ENCODE measurements at places on chromosomes 2 and 18. TPM values are rescaled to one million over a fixed set of nuclear protein-coding genes. Genes with fewer than 3 reads are reported as not detected.

GRCh38 chr2:26765475-26766200 is 1.6 kb downstream of the SLC35F6 start:
- DNase-seq = no peak

GRCh38 chr2:112183327-112184025 is 45.3 kb downstream of the FBLN7 start:
- DNase-seq = peak; percentile 30

DNA sequence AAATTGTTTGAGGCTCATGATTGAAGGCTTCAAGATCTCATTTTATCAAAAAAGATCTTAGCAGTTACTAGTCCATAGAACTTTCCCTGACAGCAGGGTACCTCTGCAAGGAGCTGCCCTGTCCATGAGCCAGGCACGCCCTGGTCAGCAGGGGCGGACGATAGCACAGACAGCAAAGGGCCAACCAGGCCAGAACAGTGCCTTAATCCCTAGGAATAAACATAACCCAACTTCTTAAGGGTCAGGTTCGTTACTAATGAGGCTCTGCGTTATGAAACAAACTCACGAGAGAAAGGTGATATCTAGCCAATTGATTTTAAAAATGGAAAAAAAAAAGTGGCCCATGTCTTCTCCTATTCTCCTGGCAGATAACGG is 59.2 kb downstream of the BCL2 start:
- no peak for DNase-seq

DNA sequence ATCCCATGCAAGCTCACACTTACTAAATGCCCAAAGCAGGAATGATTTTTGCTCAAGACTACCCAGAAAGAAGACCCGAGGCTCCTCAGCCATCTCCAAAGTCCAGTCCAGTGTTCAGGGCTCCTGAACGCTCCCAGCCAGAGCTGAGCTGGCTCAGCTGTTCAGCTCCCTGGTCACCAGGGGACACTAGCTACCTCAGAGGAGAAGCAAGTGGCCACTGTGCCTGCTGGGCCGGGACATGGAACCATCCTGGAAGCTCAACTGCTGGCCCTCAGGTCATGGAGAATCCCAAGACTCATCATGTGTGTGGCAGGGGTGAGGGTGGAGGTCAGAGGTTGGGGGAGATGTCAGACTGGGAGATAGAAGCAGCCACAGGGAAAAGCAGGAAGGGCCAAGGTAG is 89.0 kb downstream of the GALNT14 start:
- DNase-seq = no peak

- no peak for DNase-seq
Measured at GRCh38 chr2:127810156-127810618, 784 bp downstream of the WDR33 start.

- DNase-seq = no peak
Measured at GRCh38 chr2:77161009-77161408, 361.2 kb downstream of the LRRTM4 start.

GRCh38 chr2:47089083-47089464 is 66.0 kb downstream of the STPG4 start:
- DNase-seq = no peak

- peak; percentile 42 for DNase-seq
Measured at GRCh38 chr2:127700527-127701192, 637 bp upstream of the SFT2D3 start.

- no peak for DNase-seq
Measured at GRCh38 chr2:58553522-58553921, 312.4 kb upstream of the FANCL start.

GRCh38 chr2:98280376-98281102 is 65.7 kb upstream of the CNGA3 start:
- no peak for DNase-seq

DNA sequence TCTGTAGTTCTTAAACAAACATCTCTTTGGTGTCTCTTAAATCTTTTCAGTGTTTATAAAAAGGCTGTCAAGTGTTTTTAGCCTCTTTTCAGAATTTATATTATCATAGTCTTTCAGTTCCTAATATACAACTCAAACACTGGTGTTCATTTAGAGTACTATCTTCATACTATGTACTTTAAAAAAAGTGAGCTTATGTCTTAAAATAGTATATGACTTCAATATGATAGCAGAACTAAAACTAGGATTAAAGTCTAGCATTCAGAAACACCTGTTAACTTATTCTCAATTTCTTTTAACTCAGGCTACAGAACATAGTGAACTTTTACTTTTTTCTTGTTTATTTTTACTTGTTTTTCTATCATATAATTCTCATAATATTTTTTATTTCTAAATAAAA is 14.7 kb upstream of the IKZF2 start:
- DNase-seq = no peak

GRCh38 chr2:46337208-46337994 is 40.2 kb downstream of the EPAS1 start:
- no peak for DNase-seq

DNA sequence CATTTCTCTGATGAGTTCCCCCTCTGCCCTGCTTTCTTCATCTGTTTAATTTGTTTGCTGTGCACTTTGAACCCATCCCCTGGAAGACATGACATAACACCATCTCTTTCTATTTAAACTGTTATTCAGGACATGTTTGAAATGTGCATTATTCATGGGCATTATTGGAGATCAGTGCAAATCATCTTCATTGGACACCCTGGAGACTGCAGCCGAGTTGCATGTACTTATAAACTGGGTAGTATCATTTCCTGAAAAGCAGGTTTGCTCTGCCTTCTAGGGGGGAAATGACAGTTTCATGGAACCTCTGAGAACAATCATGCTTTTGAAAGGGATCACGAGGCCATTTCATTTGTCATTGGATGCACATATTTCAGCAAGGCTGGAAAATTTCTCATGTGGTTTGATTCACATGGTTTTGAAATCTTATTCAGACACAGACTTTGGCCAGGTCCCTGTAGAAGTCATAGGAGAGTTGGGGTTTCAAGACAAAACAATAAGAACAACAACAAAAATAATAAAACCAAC is 462.8 kb upstream of the MEX3C start:
- DNase-seq = no peak

GRCh38 chr2:126699716-126700581 is 44.0 kb downstream of the GYPC start:
- no peak for DNase-seq

GRCh38 chr2:200735061-200735460 is 76.6 kb upstream of the BZW1 start:
- DNase-seq = no peak

GRCh38 chr18:74819433-74820059 is 221.9 kb downstream of the ZNF407 start:
- no peak for DNase-seq

DNA sequence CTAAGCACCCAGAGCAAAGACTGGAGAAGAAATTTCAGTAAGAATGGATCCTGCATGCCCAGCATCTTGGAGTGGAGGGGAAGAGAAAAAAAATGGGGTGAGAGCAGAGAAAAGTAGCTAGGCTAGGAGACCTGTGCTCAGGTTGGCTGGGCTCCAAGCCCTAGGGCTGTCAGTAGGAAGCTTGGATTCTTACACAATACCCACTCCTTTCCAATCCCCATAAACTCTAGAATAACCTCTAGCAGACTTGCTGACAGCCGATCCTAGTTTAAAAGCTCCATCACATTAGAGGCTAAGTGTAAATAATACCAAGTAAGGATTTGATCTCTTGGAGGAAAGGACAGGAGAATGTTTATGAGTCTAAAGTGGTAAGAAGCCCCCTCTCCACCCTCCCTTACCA is 46.2 kb upstream of the NABP1 start:
- no peak for DNase-seq

DNA sequence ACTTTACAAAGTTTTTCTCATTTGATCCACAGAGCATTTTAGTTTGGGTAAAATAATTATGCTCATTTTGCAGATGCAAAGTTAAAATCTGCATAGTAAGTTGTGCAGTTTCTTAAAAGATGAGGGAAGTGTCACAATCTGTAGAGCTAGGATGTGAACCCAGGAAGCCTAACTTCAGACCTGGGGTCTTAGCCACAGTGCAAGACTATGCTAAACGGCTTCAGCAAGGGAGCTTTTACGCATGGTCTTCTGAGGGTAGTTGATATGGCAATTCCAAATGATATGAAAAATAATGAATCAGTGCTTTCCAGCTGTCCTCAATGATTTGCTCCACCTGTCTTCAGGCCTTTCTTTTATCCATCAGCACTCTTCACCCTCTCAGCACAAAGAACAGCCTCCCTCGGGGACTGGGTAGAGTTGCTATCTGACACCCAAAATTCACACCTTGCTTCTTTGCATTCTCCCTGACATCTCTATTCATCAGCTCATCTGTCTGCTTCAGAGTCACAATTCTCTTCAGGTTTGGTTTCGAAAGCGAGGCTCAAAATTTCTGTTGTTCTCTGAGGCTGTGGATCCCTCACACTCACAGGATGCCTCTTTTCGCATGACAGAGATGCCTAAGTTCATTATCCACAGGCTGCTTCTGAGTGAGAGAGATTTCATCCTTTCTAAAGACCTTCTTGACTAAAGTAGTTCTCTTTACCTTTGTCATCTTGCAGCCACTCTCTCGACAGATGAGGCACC is 302.5 kb downstream of the NRXN1 start:
- DNase-seq = no peak

- DNase-seq = no peak
Measured at GRCh38 chr2:108911401-108911800, 77.6 kb downstream of the EDAR start.

DNA sequence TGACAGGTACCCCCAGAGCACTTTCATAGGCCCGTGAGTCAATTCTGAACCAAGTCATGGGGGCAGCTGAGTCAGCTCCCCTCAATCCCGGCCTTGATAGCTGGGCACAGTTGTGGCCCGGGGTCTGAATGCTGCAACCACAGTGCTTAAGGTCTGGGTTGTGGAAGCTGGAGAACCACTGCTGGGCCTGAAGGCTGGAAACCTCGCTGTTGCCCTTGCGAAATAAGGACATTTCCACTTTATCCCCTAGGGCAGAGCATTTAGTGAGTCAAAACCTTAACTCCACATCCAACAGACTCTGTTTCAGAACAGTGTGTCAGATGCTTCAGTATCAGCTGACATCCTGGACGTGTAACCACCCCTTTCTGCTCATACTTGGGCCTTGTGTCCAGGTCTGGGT is 58.6 kb downstream of the SP110 start:
- no peak for DNase-seq

DNA sequence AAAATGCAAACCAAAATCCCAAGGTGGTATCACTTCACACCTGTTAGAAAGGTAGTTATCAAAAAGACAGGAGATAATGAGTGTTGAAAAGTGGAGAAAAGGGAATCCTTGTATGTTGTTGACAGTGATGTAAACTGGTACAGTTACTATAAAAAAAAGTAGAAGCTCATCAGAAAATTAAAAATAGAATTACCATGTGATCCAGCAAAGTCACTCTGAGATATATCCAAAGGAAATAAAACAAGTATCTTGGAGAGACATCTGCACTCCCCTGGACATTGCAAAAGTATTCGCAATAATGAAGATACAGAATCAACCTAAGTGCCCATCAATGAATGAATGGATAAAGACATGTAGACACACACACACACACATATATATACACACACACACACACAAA is 208.3 kb upstream of the PIEZO2 start:
- no peak for DNase-seq

DNA sequence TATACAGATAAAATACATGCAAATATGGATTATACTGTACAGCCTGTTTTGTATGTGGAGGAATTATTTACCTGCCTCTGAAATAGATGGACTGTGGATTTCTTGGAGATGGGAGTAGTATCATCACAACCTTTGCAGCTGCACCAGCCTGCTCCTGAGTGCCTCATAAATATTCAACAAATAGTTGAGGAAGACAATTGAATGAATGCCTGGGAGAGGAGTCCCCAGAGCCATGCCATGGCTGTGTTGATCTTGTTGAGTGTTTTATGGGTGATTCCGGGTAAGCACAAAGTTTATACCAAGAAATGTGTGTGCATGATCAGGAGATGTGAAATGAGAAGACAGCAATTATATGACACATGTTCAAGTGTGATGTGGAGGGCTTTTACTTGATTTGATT is 225.0 kb downstream of the FHOD3 start:
- no peak for DNase-seq

GRCh38 chr2:110167326-110168000 is 37.4 kb downstream of the NPHP1 start:
- no peak for DNase-seq

- no peak for DNase-seq
Measured at GRCh38 chr2:209473930-209474419, 50.1 kb downstream of the MAP2 start.

- peak; percentile 17 for DNase-seq
Measured at GRCh38 chr2:131093696-131094462, 619 bp upstream of the FAM168B start.

- peak; percentile 97 for DNase-seq
Measured at GRCh38 chr2:70248181-70248847, at the start of gene TIA1. Gene TIA1, minus strand, starts transcription at chr2:70248628. Its CDS starts 198 bp downstream, at chr2:70248430.

GRCh38 chr2:53095664-53096063 is 671.9 kb upstream of the CHAC2 start:
- DNase-seq = no peak

DNA sequence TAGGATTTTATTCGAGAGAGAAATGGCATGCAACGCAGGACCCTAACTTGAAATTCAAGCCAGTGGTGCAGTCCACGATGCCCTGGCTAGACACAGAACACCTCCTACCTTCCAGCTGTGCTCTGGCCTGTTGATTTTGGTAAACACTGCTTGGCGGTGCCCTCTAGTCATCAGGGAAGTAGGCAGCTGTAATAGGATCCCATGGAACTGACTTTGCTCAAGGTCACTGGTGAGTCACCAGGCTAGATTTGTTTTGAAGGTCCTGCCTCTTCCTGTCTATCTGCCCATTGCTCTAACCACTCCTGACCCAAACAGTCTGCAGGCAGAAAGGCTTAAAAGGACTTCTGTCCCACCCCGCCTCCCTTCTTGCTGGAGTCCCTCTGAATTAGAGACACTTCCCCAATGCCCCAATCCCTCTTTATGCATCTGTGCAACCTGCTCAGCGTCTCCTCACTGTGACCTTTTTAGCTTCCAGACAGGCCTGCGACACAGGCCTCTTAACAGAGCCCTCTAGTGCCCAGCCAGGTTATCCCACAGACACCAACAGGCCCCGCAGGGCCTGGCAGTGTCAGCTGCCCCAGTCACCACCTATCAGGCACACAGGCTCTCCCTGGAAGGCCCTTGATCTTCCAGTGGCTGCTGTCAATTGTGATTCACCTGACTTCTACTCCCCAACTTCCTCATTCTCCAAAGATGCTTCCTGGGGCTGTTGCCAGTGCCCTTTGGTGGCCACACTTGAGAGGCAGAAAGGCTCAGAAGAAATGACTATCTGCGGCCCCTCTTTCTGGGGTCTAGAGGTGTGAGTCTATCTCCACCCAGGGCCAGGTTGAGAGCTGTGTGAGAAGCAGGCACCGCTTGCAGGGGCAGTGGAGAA is 5.2 kb downstream of the TMEM127 start:
- peak; percentile 52 for DNase-seq

CIB4 gene
- total RNA-seq = not detected

FSHR gene
- total RNA-seq = not detected

PSMA8 gene
- total RNA-seq = 1.3 TPM

GPR55 gene
- 0.40 TPM for total RNA-seq

FBXO15 gene
- total RNA-seq = 2.6 TPM

KCNG2 gene
- not detected for total RNA-seq

CFAP221 gene
- total RNA-seq = not detected

CHCHD5 gene
- 24.1 TPM for total RNA-seq

TYMS gene
- total RNA-seq = 5.8 TPM

CHRNG gene
- total RNA-seq = not detected

DSC3 gene
- not detected for total RNA-seq

VWC2L gene
- not detected for total RNA-seq

RPRD1A gene
- 23.3 TPM for total RNA-seq

HNMT gene
- total RNA-seq = 1.1 TPM
